HFFc6 (cell line): ENCODE measurements at places on chromosomes 11 and 22.
A peak's percentile ranks its signal among the peaks of the same experiment; 100 is the strongest.

DNA sequence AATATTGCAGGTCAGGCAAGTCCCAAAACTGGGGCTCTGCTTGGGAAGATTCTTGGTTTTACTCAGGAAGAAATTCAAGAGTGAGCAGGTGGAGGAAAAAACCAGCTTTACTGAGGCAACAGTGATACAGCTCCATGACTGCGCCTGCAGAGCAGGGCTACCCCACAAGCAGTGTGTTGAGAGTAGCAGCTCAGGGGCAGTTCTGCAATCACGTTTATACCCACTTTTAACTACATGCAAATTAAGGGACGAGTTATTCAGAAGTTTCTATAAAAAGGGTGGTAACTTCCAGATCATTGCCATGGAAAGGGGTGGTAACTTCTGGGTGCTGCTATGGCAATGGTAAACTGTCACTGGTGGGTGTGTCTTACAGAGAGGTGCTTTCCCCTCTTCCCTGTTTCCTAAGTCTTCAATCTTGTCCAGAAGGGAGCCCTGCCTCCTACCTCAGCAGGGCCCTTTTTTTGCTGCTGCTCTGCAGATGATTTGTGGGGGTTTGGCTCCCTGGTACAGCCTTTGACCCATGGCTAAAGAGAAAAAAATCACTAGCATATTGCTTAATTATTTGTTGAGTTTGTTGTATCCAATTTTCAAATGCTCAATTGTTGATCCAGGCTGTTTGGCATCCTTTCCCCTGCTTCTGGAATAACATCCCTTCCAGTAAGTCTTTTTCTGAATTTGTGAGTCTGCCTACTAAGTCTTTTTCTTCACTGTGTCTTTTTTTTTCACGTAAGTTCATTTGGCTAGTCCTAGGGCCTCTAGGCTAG lies 30.0 kb upstream of the ME3 start:
- no peak for DNase-seq

GRCh38 chr11:7851391-7851790 lies 54.6 kb upstream of the OR5P2 start:
- DNase-seq, result no peak

DNA sequence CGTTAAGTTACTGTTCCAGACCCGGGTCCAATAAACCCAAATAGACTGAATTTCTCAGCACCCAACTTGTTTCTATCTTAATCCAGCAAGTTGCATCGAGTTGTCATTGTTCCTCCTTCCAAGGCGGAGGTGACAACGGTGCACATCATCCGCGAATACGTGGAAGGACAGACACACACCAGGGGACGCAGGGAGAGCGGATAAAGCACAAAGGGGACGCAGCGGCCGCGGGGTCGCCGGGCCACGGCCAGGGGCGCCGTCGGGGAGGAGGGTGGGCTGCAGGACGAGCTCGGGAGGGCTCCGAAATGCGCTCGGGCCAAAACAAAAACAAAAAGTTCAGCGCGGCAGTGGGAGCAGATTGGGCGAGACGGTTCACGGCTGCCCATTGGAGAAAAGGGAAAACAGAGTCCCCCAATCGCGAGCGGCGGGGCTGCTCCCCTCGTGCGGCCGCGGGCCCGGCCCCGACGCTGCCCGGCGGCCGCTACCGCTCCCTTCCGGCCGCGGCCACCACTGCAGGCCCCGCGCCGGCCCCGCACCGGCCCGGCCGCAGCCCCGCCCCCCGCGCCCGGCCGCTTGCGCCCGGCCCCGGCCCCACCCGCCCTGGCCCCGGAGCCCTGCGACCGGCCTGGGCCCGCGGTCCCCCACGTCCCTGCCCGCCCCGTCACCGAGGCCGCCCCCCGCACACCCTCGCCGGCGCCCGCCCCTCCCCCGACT lies 518 bp downstream of the KMT5B start:
- peak; percentile 67 for DNase-seq

GRCh38 chr11:111967649-111968048 lies 30.5 kb downstream of the DIXDC1 start:
- no peak for DNase-seq

GRCh38 chr11:69022260-69022659 lies 9.2 kb upstream of the MRGPRF start:
- no peak for DNase-seq

DNA sequence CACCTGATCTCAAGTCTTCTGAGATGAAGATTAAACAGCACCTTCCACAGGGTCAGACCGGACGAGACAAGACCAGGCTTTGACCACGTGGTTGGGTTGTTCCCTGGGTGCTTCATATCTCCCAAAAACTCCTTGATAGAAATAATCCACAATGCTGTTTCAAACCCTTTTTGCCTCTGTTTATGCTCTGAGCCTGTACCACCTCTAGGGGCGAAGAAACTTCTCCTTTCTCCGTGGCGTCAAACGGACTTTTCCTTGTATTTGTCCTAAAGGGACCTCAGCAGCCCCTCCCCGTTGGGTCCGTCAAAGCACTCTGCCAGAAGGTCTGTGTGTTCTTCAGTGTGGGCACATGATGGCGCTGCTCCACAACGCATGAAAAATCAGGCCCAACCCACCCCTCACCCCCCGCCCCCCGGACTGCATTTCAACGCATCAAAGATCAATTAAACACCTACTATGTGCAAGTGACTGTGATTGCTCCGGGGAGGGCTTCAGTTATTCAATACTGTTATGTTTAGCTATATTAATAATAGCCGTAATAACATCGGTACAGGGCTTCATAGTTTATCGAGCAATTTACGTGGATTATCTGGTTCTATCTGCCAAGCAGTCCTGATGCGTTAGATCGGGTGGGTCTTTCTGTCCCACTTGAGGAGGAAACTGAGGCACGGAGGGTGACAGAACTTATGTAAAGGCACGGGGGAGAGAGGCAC lies 17.3 kb upstream of the EIF3D start:
- peak; percentile 36 for DNase-seq

GRCh38 chr11:34633640-34633989 lies 12.7 kb downstream of the EHF start:
- DNase-seq, result no peak

- DNase-seq, result peak; percentile 68
Measured at GRCh38 chr22:42519525-42520401, at the start of gene RRP7A. Gene RRP7A (minus strand): TSS chr22:42519796. CDS start chr22:42519786, 10 bp downstream.

DNA sequence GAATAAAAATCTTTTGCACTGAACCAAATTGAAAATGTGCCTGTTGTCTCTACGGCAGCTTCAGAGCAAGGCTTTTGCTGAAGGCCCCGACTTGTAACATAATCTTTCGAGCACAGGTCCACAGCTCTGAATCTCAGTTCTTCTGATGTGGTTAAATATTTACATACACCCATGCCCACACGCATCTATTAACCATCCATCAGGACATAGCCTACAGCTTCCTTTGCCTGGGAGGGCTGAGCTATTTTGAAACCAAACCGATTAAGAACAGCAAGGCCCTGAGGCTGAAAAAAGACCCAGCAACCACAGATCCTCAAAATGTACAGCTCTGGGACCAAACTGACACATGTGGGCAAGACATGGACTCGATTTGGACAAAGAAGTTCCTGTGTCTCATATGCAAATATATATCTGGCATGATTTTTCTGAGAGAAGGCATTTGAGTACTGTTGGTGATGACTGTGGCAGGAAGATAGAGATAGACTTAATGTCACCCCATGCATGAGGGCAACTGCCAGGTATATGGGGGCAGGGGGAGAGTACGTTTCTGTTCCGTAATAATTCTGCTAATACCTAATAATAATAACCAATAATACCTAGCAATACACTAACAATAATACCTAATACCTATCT lies 322.7 kb upstream of the PLET1 start:
- no peak for DNase-seq

DNA sequence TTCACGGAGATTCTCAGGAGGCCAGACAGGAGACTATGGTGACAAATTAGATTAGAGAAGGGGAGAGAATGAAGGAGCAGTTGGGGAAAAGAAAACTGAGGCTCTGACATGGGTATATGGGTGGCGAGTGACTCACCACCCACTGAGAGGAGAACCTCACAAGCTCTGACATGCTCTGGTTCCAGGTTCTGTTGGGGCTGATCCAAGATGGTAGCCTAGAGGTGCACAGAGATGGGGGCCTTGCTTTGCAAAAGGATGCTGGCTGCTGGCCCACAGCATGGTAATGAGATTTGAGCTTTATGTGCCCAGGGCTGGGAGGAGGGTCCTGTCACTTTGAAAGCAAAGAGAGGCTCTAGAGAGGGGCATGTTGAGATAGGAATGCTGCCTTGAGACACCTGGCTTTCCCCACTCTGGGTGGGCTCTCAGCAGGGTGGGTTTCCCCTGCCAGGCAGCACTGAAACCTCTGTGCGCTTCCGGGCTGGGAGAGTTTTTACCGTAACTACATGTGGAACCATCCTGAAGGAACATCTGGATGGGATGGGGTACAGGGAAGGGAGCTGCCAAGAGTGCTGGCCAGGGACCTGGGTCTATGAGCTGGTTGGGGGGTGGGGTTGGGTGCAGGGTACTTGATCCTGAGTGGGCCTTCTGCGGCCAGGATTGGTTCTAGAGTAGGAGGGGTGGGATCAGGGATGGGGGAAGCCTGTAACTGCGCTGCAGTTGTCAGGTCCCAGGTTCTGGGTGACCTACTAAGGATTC lies 1.2 kb upstream of the GRK2 start:
- no peak for DNase-seq

DNA sequence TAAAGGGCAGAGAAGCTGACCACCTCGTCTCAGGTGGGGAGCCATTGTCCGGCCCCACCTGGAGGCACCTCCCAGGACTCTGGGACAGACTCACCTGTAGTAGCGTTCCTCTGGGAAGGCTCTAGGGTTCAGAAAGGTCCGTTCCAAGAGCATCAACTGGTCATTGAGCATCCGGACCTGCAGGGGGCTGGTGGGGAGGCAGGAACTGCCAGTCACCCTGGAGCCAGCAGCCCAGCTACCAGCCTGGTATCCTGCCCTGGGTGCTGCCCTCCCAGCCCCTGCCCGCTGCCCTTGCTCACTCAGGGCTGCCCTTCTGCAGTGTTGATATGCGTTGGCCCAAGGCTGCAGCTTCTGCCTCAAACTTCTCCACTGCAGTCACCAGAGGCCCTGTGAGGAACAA lies 4.7 kb downstream of the SAC3D1 start:
- no peak for DNase-seq

DNA sequence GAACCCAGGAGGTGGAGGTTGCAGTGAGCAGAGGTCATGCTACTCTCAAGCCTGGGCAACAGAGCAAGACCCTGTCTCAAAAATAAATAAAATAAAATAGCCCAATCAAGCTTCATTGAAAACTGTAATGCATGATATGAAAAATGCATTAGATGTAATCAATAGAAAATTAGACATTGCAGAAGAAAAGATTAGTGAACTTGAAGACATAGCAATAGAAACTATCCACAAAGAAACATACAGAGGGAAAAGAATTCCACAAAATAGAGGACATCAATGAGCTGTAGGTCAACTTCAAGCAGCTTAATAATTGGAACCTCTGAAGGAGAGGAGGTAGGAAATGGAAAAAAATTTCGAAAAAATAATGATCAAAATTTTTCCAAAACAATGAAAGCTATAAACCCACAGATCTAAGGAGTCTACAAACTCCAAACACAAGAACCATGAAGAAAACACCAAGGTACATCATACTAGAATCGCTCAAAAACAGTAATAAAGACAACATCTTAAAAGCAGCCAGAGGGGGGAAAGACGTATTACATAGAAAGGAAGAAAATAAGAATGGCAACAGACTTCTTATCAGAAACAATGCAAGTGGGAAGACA lies 104.2 kb downstream of the WNT7B start:
- DNase-seq, result no peak

DNA sequence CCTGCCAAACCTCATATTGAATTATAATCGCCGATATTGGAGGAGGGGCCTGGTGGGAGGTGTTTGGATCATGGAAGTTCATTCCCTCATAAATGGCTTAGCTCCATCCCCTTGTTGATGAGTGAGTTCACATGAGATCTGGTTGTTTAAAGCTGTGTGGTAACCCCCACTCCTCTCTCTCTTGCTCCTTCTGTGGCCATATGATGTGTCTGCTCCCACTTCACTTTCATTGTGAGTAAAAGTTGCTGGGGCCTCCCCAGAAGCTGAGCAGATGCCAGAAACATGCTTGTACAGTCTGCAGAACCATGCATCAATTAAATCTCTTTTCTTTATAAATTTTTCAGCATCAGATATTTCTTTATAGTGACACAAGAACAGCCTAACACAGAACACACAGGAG lies 929.0 kb upstream of the FAT3 start:
- DNase-seq, result no peak

DNA sequence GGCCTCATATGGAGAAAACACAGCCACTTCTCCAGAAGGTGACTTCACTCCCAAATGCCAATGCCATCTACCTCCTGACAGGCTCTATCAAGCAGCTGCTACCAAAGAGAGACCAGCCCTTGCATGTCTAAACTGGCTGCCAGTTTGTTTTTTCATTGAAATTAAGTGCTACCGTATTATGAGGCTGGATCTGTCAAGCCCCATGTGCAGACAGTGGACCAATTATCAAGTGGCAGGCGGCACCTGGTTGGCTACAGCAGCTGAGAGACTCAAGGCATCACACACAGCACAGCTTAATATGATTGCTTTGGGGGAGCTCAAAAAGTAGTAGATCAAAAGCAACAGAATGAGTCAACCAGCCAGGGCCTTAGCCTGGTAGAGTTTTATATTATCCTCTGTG lies 1293.0 kb upstream of the TENM4 start:
- no peak for DNase-seq

DNA sequence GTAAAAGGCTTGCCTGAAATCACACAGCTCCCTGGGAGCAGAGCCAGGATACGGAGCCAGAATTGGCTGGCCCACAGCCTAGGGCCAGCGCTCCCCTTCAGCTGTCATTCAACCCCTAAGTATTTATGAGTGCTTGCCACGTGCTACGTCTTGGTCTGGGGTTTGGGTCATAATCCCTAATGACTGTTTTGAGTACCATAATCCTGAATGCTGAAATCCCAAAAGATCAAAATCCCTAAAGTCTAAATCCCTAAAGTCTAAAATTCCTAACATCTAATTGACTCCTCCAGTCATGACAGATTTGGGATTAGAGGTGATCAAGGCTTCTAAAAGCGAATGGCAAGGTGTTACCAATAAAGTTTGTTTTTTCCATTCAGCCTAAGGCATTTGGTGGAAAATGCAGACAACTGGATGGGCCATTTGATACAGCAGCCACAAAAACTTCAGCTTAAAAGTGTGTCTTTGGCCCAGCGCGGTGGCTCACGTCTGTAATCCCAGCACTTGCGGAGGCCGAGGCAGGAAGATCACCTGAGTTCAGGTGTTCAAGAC lies 59.8 kb upstream of the PRR5 start:
- DNase-seq, result no peak

DNA sequence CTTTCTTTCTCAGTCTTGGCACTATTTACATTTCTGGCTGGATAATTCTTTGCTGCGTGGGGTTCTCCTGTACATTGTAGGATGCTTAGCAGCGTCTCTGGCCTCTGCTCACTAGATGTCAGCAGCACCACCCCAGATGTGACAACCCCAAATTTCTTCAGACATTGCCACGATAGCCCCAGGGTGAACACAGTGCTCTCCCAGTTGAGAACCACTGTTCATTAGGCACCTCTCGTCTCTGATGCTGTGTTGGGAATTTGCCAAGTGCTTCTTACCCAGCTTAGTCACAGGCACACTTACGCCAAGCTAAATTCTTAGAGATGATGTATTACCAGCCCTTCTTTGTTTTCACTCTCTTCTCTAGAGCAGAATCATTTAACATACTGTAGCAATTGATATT lies 9.4 kb downstream of the TRIM6 start:
- DNase-seq, result peak; percentile 96

GRCh38 chr22:49812838-49813237 lies 14.8 kb downstream of the BRD1 start:
- DNase-seq, result no peak

- DNase-seq, result no peak
Measured at GRCh38 chr11:71222318-71223080, 29.9 kb downstream of the SHANK2 start.

GRCh38 chr11:75244052-75244814 lies 3.7 kb downstream of the TPBGL start:
- no peak for DNase-seq
